Esophagus squamous epithelium (tissue), 5 donors: ENCODE measurements at places on chromosomes 5 and 9.

DNA sequence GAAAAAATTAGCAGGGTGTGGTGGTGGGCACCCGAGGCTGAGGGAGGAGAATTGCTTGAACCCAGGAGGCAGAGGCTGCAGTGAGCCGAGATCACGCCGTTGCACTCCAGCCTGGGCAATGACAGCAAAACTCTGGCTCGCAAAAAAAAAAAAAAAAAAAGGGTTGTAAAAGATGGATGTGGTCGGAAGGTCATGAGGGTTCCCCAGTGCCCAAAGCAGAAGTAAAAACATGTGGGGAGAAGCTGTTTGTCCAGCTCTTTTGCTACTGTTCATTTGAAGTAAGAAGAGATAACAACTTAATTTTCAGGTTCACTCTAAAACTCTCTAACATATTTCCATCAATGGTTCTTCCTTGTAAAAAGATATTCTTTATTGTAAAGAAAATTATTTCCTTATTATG, 57.1 kb upstream of the GOLPH3 start:
- H3K27me3 ChIP-seq, result no peaks in the 10 kb centered on the region
- no peak overlapping the region for H3K4me3 ChIP-seq
- H3K27ac ChIP-seq, result no peak overlapping the region
- no peak for DNase-seq

- DNase-seq, result no peak
- no peak overlapping the region for H3K4me3 ChIP-seq
- H3K36me3 ChIP-seq, result no peaks in the 10 kb centered on the region
- no peak overlapping the region for H3K27ac ChIP-seq
These were observed 40.3 kb upstream of the CDKN2AIPNL start for GRCh38 chr5:134451936-134452505.

DNA sequence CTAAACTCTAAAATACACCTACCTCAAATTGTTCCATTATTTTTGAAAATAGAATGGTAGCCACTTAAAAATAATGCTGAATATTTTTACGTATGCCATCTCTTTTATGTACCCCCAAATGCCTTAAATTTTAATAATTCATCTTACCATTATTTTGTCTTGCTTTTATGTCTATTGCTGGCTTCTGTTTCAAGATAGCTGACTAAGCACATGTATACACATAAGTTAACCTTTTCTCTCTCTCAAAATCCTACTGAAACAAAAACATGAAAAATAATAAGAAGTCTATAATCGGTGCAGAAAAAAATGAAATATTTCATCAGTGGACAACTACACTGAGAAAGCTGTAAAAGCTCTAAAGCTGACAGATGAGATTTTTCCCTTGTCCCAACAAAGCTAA, 652.0 kb upstream of the ZNF608 start:
- no peaks in the 10 kb centered on the region for H3K27me3 ChIP-seq
- DNase-seq, result no peak

DNA sequence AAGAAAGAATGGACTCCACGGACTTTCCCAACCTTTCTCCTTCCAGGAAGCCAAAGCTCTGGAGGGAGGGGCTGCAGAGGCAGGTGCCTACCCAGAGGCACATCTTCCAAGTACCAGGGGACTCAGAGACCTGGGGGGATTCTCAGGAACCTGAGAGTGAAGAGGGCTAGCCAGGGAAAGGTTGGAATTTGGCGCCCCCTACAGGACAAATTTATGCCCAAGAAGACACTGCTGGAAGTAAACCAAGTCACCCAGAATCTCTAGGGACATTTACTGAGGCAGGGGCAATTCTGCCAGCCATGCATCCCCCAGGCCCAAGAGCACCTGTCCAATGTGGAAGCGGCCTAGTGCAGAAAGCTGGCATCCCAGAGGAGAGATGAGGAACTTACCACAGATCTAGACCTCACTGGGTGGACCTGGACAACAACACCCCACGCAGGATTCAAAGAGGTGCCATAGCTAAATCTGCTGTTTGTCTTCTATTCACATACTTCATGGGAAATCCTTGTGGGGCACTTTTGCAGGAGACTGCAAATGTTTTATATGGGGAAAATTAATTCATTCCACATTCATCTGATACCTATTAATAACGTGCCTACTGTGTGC, 25.9 kb upstream of the IDNK start:
- H3K36me3 ChIP-seq, result no peaks in the 10 kb centered on the region
- no peak for DNase-seq
- H3K27me3 ChIP-seq, result no peaks in the 10 kb centered on the region
- no peak overlapping the region for H3K4me3 ChIP-seq
- no peaks in the 10 kb centered on the region for H3K4me1 ChIP-seq
- no peak overlapping the region for H3K27ac ChIP-seq

DNA sequence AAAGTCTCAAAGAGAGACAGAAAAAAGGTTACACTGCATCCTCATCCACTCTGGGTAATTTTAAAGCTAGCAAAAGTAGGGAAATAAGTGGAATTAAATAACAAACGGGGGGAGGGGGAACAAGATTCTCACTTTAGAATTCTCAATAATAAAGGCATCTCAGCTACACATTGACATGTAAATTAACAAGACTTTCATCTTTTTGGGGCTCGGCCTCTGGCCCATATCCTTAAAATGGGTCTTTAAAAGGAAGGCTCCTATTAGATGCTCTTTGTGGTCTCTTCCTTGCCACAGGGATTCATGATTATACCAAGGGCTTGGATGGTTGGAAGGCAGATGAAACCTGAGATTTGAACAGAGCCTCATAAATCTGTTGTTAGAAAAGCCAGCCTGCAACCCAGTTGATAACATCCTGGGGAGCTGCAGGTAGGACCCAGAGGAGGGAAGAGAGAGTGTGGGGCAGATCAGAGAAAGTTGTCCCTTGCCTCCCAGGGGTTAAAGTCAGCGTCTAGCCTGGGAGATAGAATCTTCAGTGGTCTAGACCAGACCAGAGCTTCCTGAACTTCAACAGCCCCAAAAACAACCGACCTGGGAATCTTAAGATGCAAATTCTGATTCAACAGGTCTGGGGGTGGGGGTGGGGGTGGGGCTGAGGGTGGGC, 135.9 kb downstream of the GCNT1 start:
- DNase-seq, result no peak
- H3K4me1 ChIP-seq, result no peaks in the 10 kb centered on the region
- no peaks in the 10 kb centered on the region for H3K27me3 ChIP-seq
- no peak overlapping the region for H3K27ac ChIP-seq
- H3K36me3 ChIP-seq, result no peaks in the 10 kb centered on the region
- no peak overlapping the region for H3K4me3 ChIP-seq

- H3K36me3 ChIP-seq, result no peaks in the 10 kb centered on the region
- no peaks in the 10 kb centered on the region for H3K4me1 ChIP-seq
- H3K27ac ChIP-seq, result no peak overlapping the region
- no peaks in the 10 kb centered on the region for H3K27me3 ChIP-seq
- H3K4me3 ChIP-seq, result no peak overlapping the region
These were observed 200.8 kb downstream of the MAT2B start for GRCh38 chr5:163706053-163706771.

DNA sequence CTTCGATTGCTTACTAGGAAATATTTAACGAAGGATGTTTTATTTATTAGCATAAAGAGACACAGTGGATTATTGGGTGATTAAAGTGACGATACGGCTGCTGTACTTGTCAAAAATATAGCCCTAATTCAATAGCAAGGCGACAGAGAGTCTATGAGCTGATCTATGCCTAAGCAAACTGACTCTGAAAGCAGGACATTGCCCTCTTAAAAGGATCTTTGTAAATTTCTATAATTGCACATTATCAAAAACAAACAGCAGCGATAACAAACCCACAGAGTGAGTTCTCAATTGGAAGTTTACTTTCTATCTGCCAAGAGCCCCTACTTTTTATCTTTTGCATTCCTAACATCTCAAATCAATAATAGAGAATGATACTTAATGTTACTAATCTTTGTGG, 31.4 kb downstream of the TLX3 start:
- H3K36me3 ChIP-seq, result no peaks in the 10 kb centered on the region
- no peak for DNase-seq
- no peak overlapping the region for H3K4me3 ChIP-seq
- H3K4me1 ChIP-seq, result no peaks in the 10 kb centered on the region

- no peak overlapping the region for H3K4me3 ChIP-seq
- H3K27me3 ChIP-seq, result no peaks in the 10 kb centered on the region
- no peak for DNase-seq
- no peak overlapping the region for H3K27ac ChIP-seq
These were observed 321.8 kb downstream of the PSAT1 start for GRCh38 chr9:78618735-78619134.

DNA sequence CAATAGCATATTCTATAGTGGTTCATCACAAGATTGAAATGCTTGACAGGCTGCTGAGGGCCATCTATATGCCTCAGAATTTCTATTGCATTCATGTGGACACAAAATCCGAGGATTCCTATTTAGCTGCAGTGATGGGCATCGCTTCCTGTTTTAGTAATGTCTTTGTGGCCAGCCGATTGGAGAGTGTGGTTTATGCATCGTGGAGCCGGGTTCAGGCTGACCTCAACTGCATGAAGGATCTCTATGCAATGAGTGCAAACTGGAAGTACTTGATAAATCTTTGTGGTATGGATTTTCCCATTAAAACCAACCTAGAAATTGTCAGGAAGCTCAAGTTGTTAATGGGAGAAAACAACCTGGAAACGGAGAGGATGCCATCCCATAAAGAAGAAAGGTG, 43.8 kb downstream of the GCNT1 start:
- H3K27me3 ChIP-seq, result no peaks in the 10 kb centered on the region
- peaks cover 14% of the 10 kb centered on the region for H3K36me3 ChIP-seq
- no peak overlapping the region for H3K27ac ChIP-seq
- DNase-seq, result no peak

DNA sequence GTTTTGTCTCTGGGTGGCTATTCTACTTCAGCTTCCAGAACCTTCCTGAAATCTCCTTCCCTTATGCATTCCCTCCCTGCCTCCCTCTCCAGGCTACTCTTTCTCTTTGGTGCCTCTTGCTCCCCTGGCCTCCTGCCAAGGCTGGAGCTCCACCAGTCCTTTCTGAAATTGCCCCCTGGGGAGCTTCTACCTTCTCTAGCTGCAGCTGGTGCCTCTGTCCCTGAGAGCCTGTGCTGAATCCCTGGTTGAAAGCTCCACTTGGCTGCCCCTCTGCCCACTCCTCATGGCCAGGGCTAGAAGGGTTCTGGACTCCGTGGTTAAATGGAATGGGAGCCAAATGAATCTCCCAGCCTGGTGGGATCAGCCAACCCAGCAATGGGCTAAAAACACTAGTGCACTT, 80.1 kb downstream of the COL15A1 start:
- H3K4me3 ChIP-seq, result no peak overlapping the region
- no peaks in the 10 kb centered on the region for H3K4me1 ChIP-seq
- no peak for DNase-seq
- H3K27me3 ChIP-seq, result no peaks in the 10 kb centered on the region
- peaks cover 38% of the 10 kb centered on the region for H3K36me3 ChIP-seq

DNA sequence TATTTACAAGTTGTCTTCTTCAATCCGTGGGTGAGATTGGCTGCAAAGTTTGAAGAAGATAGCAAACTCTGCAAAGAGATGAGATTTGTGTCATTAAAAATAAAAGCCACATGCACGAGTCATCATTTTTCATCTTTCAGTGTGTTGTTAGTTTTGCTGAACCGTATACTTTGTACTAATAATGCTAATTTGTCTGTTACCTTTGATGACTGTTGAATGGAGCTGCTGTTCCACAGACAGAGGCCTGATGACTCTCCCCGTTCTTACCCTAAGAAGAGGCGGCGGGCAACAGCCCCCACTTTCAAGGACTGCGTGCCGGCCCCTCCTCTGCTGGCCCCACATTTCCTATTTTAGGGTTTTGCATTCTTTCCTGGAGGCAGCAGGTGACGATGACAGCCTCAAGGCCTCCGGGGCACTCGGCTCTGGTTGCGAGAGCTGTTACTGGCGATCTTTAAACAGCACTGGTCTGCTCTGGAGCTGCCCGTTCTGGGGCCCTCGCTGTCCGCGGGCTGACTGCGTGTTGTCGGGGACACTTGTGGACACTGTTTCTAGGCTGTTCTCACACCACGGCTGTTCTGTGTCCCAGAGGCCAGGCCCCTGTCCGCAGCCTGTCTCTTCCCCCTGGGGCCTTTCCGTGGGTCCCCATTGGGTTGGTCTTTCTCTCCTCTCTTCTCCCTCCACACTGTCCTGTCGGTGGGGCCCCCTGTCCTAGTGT, 35.1 kb downstream of the NDUFS6 start:
- no peaks in the 10 kb centered on the region for H3K36me3 ChIP-seq
- H3K27me3 ChIP-seq, result no peaks in the 10 kb centered on the region

DNA sequence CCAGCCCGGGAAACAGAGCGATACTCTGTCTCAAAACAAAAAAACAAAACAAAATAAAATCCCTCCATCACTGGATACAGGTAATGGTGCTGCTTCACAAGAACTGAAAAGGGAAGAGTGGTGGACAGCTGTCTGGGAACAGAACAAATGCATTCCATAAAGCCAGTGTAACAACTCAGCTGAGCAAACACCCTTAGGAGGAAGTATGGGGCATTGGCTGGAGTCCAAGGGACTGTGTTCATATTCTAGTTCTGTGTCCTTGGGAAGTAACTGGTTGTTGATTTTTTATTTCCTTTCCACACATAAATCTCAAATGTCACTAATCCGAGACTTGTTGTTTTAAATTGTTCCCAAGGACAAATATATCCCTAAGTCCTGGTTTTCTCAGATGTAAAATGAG, 38.3 kb downstream of the HTR1A start:
- no peaks in the 10 kb centered on the region for H3K4me1 ChIP-seq
- H3K4me3 ChIP-seq, result no peak overlapping the region
- no peak overlapping the region for H3K27ac ChIP-seq
- H3K36me3 ChIP-seq, result no peaks in the 10 kb centered on the region
- DNase-seq, result no peak
